ENCODE measurements at places on chromosomes 3 and 15.

- DNase-seq: no peak
Measured at GRCh38 chr15:69669446-69669845, 216.8 kb downstream of the RPLP1 start.

GRCh38 chr3:143975554-143976152 lies 4.0 kb downstream of the DIPK2A start:
- peak; percentile 69 for DNase-seq

DNA sequence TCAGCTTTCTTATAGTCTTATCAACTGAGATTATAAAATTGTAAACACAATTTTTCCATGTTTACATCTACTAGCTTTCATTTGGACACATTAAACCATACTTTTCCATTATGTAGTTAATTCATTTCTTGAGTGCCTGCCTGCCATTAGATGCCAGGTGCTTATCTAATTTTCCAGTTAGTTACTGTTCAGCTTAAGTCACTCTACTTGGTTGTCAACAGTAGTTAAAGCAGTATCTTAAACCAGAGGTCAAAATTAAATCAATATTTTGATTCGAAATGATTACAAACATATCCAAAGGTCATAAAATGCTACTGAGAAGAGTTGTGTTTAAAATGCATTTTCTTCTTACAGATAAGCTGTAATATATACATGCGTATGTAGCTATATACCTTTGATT lies 56.2 kb upstream of the UBP1 start:
- no peak for DNase-seq

DNA sequence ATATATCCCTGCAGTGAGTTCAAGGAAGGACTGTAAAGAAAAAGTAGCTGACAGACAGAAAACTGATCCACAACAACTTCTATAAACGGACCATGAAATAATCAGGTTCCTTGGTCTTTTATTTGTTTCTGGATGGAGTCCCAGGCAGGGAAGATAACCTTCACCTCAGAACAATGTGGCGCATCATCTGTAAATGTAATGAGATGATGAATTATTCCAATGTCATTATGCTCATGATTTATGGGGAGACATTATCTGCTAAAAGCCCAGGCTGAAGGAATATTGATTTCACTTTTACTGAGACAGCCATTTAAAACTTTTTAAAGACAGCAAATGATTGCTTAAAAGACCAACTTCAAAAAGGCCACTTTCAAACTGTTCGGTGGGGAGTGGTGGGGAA lies 354.9 kb upstream of the ADAMTS9 start:
- DNase-seq: no peak

- no peak for DNase-seq
Measured at GRCh38 chr3:45547764-45548680, 46.5 kb upstream of the LIMD1 start.

DNA sequence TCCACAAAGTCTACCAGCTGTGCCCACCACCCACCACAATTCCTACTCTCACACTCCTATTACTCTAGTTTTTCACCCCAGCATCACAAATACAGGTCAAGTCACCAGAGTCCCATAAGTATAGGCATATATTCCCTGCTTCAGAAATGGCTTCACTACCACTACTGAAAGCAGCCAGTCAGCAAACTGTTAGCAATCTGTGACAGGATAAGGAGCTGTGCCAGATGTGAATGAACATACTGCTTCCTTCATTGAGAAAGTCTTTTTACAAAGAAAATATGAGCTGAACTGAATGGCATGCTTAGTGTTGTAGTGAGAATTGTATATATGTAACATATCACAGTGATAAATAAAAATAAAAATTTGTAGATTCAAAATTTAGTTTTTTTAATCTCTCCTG lies 76.8 kb downstream of the C3orf85 start:
- no peak for DNase-seq

- peak; percentile 78 for DNase-seq
Measured at GRCh38 chr3:12557473-12558100, 700 bp downstream of the MKRN2 start.

DNA sequence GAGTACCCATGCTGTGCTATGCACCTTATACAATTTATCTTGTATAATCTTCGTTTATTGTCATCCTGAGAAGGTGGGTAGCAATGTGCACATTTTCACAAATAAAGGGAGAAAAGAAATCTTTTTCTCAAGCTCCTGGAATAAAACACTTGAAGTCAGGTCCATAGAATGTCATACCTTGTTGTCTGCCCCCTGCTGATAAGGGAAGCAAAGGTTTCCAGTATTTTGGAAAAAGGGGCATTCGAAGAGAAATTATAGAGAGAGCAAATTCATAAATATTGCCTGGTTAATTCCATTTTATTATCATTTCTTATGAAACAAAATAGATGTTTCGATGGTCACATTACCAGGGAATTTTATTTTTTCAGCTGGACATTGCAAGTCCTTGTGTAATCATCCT lies 277.8 kb downstream of the RAP2B start:
- DNase-seq: no peak

DNA sequence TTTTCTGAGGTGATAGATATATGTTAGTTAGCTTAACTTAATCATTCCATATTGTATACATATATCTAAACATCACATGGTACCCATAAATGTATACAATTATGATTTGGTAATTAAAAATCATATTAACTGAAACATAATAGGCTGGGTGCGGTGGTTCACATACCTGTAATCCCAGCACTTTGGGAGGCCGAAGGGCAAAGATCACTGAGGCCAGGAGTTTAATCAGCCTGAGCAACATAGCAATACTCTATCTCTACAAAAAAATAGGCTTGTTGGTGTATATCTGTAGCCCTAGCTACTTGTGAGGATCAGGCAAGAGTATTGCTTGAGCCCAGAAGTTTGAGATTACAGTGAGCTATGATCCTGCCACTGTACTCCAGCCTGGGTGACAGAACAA lies 20.9 kb downstream of the RAB7A start:
- no peak for DNase-seq

DNA sequence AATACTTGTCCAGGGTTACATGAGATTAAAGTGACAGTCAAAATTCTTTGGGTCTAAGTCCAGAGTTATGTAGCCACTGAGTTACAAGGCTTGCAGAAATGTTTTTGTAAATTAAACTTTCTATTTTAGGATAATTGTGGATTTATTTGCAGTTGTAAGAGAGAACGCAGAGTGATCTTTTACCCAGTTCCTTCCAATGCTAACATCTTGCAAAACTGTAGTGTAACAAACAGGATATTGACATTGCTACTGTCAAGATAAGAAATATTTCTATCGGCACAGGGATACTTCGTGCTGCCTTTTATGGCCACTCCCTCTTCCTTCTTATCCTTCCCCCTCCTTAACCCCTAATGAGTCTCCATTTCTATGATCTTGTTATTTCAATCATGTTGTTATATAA lies 1022.9 kb downstream of the MCTP2 start:
- DNase-seq: peak; percentile 18
